NCI-H524 (cell line): ENCODE measurements at places on chromosomes 2 and 18.

- DNase-seq: no peak
Measured at GRCh38 chr2:27298391-27299080, 9.7 kb downstream of the UCN start.

DNA sequence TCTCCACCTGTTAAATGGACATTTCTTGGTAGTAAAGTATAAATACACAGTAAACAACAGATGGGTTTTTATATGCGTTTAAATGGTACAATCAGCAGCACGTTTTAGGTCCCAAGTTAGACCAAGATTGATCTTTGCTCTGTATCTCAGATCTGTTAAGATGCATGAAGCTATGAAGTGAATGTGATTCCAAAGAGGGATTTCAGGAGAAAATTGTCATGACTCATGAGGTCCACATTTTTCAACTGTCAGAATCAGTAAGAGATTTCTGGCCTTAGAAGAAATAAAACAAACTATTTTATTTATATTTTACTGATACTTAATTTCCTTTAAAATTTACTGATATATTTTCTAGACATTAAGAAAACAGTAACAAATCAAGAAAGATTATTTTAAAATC lies 142.7 kb downstream of the EML6 start:
- DNase-seq: no peak

DNA sequence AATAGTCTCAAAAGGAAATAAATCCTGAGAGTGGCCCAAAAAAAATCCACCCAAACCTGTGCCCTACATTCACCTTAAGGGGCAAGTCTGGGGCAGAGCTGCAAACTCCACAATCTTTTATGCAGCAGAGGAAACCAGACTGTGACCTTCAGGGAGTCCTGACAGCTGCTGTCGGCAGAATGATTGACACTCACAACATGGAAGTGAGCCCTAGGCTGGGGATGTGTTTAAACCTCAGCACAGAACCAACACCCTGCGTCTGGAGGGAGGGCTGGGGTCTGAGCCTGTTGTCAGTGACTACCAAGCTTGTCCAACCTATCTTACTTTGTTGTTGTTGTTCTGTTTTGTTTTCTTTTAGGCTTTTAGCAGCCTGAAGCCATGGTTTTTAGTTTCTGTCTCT lies 39.6 kb downstream of the CRACDL start:
- no peak for DNase-seq

GRCh38 chr18:57819671-57820460 lies 16.8 kb upstream of the ATP8B1 start:
- peak; percentile 30 for DNase-seq

- DNase-seq: no peak
Measured at GRCh38 chr2:40123326-40123725, 328.6 kb downstream of the SLC8A1 start.

- DNase-seq: no peak
Measured at GRCh38 chr2:181685150-181685688, 4.9 kb upstream of the NEUROD1 start.

- DNase-seq: no peak
Measured at GRCh38 chr2:236825989-236826510, 256.4 kb downstream of the ACKR3 start.

DNA sequence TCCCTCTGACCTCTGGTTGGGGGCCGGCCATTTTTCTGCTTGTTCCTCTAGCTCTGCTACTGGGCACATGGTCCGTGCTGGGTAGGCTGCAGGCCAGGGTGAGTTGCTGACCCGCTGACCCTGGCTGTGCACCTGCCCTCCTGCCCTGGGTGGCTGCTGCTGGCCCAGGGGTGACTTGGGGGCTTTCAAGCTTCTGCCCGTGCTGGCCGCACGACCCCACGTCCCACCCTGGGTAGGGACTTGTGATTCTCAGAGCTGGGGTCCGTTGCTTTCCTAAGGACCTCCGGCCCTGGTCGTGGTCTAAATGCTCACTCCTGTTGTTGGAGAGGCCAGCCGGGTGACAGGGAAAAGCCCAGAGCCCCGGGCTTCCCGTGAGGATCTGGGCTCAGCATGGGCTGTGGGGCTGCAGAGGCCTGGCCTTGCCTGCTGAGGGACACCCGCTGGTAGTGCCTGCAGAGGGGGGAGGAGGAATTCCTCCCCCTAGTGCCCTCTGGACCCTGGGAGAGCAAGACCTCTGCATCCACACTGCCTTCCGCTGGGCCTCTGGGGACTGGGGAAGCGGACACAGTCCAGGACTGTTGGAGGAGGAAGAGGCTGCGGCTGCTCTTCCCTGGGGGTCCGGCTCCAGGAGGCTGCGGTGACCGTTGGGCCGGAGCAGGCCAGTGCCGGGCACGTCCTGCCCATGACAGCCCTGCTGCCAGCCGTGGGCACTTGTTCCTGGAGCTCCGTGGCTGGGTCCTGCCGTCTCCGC lies 6.3 kb upstream of the GAL3ST2 start:
- no peak for DNase-seq

DNA sequence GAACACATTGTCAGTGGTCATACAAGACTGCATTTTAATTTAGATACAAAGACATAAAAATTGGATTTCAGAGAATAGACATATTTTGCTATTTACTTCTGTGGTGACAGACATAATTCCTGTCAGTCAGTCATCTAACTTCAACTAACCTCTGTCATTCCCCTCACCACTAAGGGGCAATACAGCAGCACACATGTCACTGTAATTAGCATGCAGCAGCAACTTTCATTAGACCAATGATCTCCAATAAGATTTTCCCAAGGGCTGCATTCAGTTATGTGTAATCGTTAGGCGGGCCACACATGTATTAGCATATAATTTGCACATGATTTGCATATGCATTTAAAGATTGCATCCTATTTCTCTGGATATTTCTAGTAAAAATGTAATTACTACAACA lies 624.5 kb downstream of the NR4A2 start:
- peak; percentile 2 for DNase-seq

- DNase-seq: no peak
Measured at GRCh38 chr2:44930274-44931197, 11.0 kb upstream of the SIX3 start.

GRCh38 chr2:217102956-217103355 lies 243.1 kb upstream of the TNP1 start:
- no peak for DNase-seq

- no peak for DNase-seq
Measured at GRCh38 chr18:3067165-3067661, 54.3 kb upstream of the LPIN2 start.

- no peak for DNase-seq
Measured at GRCh38 chr2:203645831-203646230, 60.6 kb upstream of the CD28 start.

DNA sequence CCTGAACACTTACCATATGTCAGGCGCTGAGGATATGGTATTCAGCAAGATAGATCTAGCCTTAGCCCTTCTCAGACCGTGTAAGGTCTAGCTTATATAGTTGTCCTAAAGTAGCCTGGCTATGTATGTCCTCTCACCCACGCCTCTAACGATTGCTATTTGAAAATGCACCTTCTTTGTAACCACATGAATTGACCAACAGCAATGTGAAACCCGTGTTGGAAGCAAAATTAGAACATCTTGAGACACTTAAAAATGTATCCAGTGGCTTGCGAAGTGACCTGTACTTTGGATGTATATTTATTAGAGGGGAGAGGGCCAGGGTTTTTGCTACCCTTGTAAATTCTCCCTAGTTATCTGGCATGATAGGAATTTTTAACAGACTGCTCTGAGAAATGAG lies 860.0 kb upstream of the ZEB2 start:
- DNase-seq: no peak

DNA sequence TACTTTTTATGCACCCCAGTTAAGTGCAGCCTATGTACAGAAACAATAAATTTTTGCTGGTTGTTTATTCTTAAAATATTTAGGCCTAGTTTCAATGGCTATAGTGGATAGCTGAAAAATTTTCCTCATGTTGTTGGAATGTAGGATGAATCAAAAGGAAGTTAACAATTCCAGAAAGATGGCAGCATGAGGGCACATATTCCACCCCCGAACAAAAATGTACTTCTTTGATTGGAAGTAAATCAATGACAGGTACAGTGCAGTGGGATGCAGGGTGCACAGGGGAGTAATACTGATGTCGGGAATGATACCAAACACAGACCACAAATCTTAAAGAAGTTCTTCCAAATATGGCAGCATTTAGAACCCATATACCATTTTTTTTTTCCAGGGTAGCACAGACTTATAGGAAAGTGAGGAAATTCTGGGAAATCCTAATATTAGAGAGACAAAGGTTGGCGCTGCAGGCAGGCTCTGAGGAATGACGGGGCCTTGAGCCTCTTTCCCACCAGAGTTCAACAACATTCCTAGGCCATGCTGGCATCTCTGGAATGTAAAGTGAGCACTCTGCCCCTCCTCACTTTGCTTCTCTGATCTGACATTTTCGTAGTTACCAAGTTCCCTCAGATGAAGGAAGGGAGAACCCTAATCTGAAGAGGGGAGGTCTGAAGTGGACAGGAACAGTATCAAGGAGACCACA lies 36.6 kb upstream of the IKZF2 start:
- DNase-seq: no peak

DNA sequence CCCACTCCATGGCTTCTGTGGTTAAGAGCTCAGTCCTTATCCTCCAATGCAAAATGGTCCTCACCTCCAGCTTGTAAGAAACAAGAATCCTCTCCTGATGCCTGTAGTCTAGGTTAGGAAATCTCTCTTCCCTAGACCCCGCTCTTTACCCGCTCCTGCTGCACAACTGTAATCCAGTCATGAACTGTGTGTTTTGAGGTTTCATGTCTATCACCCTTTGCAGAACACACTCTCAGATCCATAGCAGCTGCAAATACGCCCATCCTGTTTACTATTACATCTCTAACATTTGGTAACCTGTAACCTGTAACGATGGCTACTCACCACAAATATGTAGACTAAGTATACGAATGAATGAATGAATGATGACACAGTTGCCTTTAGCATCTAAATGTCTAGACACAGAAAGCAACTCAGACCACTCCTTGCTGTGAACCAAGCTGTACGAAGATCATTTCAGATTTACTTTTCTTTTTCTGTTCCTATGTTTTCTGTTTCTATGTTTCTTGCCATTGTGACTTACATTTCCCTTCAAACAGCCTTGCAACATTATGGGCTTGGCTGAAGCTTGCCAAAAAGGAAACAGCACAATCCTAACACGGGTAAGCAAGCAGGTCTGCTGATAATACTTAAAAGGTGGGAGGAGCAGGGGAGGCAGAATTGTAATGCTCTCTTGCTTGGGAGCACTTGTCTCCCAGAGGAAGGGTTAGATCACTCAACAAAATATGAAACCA lies 53.7 kb downstream of the EPHA4 start:
- no peak for DNase-seq

DNA sequence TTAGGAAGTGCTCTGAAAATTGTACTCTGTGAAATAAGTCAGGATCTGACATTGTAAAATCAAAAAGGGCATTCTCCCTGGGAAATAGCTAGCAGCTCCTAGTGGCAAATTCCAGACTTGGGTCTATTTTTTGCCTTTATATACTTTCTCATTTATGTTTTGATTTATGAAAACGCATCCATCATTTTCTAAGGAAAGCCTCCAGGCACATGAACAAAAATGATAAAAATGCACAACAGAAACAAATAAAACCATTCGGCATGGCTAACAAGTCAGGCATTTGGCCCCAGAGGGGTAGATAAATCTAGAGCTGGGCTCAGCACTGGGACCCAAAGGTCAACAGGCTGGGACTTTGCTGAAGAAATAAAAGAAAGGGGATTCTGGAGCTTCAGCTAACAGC lies 167.0 kb downstream of the BCL11A start:
- no peak for DNase-seq

- DNase-seq: peak; percentile 67
Measured at GRCh38 chr2:40760071-40760666, 308.3 kb upstream of the SLC8A1 start.

DNA sequence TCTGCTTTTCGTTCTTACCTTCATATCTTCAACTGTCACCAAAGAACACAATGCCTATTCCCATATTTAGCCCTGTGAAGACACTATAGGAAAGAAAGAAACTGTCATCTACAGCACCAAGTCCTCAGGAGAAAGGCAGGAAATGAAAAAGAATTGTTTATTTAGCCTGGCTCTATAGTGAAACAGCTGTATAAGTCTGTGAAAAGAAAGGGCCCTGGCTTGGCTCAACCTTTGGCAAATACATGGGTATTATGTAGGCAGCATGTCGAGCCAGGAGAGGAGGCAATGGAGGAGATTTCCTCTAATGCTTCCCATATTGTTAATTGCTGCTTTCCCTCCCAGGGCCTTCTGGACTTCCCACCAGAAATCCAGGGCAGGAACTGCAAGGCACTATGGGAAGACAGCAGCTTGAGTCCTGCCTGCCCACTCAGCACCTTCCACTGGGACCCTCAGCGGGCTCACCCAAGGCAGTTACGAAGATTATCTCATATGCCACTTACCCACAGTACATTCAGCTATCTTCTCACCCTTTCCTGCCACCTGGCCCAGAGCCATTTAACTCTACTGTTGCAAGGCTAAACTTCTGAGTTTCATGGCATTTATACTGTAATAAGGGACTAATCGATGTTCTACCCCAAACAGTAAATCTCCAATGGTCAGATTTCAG lies 30.1 kb downstream of the SLC8A1 start:
- no peak for DNase-seq

- peak; percentile 83 for DNase-seq
Measured at GRCh38 chr2:57850415-57851130, 196.0 kb upstream of the VRK2 start.

GRCh38 chr2:180000434-180000833 lies 6.7 kb downstream of the CWC22 start:
- no peak for DNase-seq

GRCh38 chr18:37712776-37713175 lies 147.2 kb upstream of the CELF4 start:
- DNase-seq: no peak

DNA sequence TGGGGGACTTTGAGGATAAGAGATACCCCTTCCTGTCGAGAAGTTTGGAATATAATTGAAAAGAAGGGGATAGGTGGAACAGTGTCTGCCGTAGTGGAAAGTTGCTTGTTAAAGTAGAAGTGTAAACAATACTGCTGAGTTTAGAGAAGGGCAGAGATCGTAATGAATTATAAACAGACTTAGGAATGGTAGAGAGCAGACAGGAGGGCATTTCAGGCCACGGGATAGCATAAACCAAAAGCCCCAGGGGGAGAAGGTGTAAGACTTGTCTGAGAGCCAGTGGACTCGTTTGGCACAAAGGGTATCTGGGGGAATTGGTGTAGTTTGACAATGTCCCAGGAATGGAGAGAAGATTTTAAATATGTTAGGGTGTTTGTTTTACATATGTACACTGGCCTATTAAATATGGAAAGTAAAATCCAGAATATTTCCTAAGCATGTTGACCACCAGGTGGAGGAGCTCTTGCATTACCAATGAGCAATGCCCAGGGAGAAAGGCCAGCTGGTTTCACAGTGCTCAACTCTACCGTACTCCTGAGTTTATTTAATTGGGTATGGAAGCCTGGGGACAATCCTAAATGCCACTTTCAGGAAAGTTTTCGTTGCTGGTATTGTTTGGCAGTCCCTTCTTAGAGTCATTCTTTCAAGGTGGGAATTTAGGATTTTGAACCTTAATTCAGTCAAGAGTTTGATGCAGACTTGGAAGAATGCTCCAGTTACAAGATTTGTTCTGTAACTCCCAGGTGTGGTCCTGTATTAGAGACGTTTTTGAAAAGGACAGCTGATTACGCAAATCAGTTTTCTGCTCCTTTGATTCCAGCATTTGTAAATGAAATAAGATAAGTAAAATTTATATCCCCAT lies 7.5 kb downstream of the COPS8 start:
- no peak for DNase-seq

- no peak for DNase-seq
Measured at GRCh38 chr18:11740461-11740860, 51.4 kb downstream of the GNAL start.
